ENCODE measurements at places on chromosomes 6 and 20. TPM values are rescaled to one million over a fixed set of nuclear protein-coding genes. Genes with fewer than 3 reads are reported as not detected.

RBM12 gene
- 55.4 TPM for total RNA-seq

FKBP1A gene
- total RNA-seq: 86.3 TPM

SPATA25 gene
- total RNA-seq: 7.1 TPM

LKAAEAR1 gene
- total RNA-seq: not detected

ADTRP gene
- total RNA-seq: 0.83 TPM

OPRM1 gene
- not detected for total RNA-seq

ACTL10 gene
- total RNA-seq: 16.5 TPM

GLO1 gene
- total RNA-seq: 65.1 TPM

ZNF334 gene
- total RNA-seq: 1.7 TPM

CALHM4 gene
- total RNA-seq: not detected

- no peak for DNase-seq
Measured at GRCh38 chr6:30127238-30128093, 8.5 kb upstream of the TRIM40 start.

DNA sequence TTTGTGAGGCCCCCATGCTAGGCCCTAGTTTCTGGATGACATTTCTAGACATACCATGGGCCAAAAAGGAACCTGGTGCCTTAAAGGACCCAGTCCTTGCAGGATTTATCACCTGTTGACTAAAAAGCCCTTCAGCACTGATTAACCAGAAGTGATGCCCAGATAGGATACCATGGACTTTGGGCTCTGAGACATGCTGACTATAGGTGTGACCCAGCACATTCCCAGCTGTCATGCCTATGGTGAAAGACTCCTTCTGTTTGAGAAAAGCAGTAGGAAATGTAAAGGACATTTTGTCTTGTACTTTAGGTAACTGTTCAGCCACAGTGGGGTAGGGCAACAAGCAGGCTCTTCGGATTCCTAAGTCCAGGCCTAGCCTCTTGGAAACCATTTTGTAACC lies 724.2 kb downstream of the CD109 start:
- DNase-seq: peak; percentile 12

- DNase-seq: no peak
Measured at GRCh38 chr20:61304750-61305149, 52.7 kb downstream of the CDH4 start.

- DNase-seq: no peak
Measured at GRCh38 chr6:12957321-12958051, 240.9 kb downstream of the PHACTR1 start.

DNA sequence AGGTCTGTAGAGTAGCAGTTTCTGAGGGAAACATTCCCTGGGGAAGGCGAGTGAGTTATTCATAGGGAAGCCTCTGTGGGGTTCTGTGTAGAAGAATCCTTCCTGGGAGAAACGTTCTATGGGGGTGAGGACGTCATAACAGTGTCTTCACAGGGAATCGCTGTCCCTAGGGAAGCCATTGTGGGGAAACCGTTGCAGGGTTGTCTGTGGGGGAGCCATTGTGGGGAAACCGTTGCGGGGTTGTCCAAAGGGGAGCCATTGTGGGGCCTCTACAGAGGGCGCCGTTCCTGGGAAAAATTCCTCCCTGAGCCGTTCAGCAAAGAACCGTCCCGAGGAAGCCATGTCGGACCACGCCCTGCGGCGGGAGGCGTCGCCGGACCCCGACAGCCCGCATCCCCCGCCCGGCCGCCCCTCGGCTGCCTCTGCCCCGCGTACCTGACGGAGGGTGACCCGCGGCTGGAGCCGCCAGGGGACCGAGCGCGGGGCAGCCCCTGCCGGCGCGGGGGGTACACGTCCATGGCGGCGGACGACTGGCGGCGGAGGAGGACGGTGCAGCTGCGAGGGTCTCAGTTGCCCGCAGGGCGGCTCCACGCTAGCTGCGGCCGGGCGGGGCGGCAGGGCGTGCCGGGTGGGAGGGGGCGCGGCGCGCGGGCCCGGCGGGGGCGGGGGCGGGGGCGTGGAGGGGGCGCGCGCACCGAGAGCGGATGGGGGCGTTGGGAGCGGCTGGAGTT lies at the start of gene DNAAF9:
TSS of gene DNAAF9 (minus strand) at position 630 of the 731 bp plus-strand sequence. CDS start at position 518, 112 bp downstream.
- DNase-seq: no peak

DNA sequence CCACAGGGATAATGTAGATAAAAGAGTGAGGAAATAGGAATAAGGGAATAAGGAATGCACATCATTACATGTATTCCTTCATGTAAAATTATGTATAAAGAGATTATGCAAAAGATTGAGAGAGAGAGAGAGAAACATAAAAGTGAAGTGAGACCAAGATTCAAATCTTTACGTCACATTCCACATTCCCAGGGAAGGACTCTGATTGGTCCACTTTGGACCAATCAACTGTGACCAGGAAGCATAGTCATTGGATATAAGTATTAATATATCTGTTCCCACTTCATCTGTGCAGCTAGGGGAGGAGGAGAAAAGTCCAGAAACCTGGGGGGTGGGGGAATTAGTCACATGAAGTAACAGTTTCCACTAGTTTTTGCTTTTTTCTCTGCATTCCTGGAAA lies 66.4 kb downstream of the SLC2A10 start:
- DNase-seq: no peak

GRCh38 chr6:72619883-72620696 lies 1.8 kb upstream of the KCNQ5 start:
- no peak for DNase-seq

DNA sequence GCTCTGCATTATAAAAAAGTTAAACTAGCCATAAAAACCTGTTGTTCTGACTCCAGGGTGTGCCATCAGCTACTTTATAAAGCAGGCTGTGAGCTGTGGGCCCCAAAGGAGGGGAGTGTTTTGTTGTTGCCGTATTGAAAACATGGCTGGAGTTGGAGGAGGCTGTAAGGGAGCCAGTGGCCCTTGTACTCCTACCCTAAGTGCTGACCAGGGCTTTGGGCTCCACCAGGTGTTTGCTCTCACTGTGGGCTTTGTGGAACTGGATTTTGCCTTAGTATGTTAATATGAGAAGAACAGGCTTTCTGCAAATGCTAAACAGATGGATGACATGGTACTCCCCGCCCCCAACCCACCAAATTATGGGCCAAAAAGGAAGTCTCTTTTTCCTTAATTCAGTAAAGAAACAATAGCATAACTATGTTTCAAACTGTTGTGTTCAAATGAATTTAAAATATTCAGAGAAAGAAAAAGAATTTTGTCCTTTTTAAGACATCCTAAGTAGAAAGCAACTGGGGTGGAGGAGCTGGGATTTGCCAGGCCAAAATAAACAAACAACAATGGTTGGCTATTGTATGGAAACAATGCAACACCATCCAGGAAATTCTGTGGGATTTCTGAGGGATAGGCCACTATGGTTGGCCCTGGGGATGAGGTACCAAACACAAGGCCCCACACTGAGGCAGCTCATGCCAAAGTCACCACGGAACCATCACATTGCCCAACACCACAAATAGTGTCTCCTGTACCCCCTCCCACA lies 63.3 kb downstream of the PLCG1 start:
- DNase-seq: no peak

DNA sequence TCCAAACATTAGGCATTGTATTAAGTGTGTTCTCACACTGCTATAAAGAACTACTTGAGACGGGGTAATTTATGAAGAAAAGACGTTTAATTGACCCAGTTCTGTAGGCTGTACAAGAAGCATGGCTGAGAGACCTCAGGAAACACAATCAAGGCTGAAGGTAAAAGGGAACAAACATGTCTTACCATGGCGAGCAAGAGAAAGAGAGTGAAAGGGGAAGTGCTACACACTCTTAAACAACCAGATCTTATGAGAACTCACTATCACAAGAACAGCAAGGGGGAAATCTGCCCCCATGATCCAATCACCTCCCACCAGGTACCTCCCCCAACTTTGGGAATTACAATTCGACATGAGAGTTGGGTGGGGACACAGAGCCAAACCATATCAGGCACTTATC lies 86.6 kb upstream of the TOP1 start:
- DNase-seq: no peak

GRCh38 chr6:12333128-12333527 lies 43.0 kb downstream of the EDN1 start:
- DNase-seq: no peak

DNA sequence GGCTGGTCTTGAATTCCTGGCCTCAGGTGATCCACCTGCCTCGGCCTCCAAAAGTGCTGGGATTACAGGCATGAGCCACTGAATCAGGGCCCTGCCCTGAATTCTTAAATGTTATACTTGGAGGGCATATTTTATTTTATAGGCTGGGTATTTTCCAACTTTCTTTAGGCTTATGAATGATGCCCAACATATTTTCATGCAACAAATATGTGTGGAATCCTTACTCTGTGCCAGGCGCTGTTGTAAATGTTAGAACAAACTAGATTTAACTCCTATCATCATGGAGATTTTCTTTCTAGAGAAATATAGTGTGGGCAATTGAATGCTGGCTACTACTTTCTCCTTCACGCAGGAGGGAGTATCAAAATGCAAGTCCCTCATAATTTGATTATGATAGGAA lies 71.2 kb downstream of the SAMD5 start:
- DNase-seq: no peak

GRCh38 chr20:49283703-49284625 lies 6.1 kb upstream of the ZNFX1 start:
- peak; percentile 59 for DNase-seq

GRCh38 chr6:108848116-108848868 lies at the start of gene ARMC2:
TSS of gene ARMC2 (plus strand) at chr6:108848422. CDS start at chr6:108854268, 5,846 bp downstream.
- peak; percentile 91 for DNase-seq

GRCh38 chr6:18693881-18694280 lies 306.7 kb downstream of the RNF144B start:
- no peak for DNase-seq

DNA sequence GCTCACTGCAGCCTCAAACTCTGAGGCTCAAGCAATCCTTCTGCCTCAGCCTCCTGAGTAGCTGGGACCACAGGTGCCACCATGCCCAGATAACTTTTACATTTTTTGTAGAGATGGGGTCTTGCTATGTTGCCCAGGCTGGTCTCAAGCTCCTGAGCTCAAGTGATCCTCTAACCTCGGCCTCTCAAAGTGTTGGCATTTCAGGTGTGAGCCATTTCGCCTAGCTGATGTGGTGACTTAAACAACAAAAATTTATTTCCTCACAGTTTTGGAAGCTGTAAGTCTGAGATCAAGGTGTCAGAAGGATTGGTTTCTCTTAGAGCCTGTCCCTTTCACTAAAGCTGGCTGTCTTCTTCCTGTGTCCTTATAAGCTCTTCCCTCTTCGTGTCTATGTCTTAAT lies 15.0 kb upstream of the JARID2 start:
- no peak for DNase-seq

GRCh38 chr6:28587746-28588075 lies 62.0 kb downstream of the GPX5 start:
- peak; percentile 12 for DNase-seq

- no peak for DNase-seq
Measured at GRCh38 chr20:50427719-50428083, 82.5 kb upstream of the PTPN1 start.

- no peak for DNase-seq
Measured at GRCh38 chr20:5316188-5317158, at the start of gene PROKR2. TSS of gene PROKR2 (minus strand) at chr20:5316954. CDS start at chr20:5314369, 2,585 bp downstream.

DNA sequence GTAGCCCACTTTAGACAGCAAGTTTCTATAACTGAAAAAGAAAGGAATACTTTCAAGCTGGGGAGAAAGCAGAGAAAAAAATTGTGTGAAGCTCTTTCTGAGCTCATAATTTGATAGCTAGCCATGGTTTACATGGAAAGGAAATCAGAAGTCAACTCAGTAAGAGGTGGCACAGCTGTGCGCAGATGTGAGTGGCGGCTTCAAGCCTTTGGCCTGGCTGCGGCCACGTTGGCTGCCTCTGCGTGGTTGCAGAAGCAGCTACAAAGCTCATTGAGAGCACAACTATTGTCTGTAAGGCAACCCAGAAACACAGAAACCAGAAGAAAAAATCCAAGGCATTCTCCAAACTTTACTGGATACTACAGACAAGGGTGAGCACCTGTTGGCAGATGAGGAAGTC lies 136.9 kb downstream of the SASH1 start:
- DNase-seq: no peak

GRCh38 chr6:21001736-21002135 lies 467.5 kb downstream of the CDKAL1 start:
- no peak for DNase-seq

DNA sequence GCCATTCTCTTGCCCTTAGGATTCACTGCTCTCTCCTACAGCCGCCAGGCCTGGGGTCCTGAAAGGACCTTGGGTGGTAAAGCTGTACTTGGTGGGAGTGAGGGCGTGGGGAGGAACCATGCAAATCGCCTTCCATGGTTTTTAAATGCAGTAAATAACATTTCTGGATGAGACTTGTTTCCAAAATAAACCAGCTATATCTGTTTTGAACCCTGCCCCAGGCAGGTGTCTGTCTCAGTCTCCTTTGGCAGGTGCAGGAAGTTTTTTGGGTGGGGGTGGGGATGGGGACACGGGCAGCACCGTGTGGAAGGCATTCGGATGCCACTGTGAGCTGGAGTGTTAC lies 14.3 kb downstream of the ITPA start:
- DNase-seq: no peak

DNA sequence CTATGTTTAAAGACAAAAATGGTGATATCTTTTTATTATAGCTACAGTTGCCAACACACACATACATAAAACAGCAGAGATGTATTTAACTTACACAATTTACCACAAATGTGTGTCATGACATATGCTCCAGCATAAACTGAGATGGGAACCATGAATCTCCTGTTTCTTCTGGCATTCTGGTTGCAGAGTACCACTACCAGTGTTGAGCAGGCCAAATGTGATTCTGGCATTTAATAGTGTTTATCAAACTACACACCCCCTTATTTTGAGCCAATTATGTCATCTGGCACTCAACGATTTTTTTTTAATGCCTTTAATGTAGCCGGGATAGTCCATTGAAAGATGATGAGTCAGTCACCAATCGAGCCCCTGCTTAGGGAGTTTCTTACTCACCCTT lies 59.0 kb upstream of the TPD52L1 start:
- DNase-seq: no peak

- DNase-seq: no peak
Measured at GRCh38 chr6:75188221-75188925, 17.5 kb downstream of the COL12A1 start.

GRCh38 chr6:151702851-151703658 lies 104.4 kb upstream of the ESR1 start:
- DNase-seq: no peak

DNA sequence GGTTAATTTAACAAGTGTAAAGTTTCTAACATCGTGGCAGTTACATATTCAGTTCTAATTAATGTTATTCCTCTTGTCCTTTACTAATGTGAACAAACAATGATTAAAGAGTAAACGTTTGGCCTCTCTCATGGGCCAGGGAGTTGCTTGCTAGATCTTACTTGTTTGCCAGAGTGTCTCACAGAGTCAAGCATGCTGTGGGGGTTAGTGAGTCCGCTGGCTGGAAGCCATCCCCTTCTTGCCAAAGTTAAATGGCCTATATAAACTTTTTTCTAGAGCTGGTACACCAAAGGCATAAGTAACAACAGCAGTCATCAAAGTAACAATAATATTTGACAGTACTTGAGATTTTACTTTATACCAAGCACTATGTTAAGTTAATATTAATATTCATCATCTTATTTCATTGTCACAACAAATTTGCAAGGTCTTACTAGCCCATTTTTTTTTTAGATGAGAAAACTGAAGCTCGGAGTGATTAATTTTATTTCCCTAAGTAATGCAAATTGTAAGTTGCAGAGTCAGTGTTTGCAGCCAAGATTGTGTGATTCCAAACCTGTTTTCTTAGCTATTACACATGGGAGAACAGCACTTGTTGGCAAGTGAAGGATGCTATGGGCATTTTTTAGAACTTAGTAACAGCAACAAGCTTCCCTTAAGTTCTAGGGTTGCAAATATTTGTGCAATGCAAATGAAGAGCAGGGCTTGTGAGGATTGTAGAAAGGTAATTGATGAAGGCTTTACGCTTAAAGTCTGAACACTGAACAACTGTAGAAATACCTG lies 224.5 kb downstream of the RFPL4B start:
- no peak for DNase-seq
